Stimulated activated CD4-positive, alpha-beta T cell treated with anti-CD3 and anti-CD28 coated beads, Interleukin-4, amount 100 ng/mL, for 4 hours (primary cell): ENCODE measurements at places on chromosomes 6 and 20.

DNA sequence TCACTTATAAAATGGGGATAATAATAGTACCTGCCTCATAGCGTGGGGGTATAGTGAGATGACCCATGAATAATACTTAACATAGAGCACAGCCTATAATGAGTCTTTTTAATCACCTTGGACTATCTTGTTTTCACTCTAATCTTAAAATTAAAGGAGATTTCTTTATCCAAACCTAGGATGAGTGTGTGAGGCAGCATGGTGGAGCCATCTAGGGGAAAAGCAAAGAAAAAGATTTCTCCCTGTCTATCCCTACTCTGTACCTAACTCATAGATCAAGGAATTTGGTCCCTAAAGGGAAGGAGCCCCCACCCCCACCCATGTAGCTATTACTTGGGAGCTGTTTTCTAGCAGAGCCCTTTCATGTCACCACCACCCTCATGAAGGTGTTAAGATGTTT, 45.2 kb upstream of the PAK5 start:
- no peak for DNase-seq

DNA sequence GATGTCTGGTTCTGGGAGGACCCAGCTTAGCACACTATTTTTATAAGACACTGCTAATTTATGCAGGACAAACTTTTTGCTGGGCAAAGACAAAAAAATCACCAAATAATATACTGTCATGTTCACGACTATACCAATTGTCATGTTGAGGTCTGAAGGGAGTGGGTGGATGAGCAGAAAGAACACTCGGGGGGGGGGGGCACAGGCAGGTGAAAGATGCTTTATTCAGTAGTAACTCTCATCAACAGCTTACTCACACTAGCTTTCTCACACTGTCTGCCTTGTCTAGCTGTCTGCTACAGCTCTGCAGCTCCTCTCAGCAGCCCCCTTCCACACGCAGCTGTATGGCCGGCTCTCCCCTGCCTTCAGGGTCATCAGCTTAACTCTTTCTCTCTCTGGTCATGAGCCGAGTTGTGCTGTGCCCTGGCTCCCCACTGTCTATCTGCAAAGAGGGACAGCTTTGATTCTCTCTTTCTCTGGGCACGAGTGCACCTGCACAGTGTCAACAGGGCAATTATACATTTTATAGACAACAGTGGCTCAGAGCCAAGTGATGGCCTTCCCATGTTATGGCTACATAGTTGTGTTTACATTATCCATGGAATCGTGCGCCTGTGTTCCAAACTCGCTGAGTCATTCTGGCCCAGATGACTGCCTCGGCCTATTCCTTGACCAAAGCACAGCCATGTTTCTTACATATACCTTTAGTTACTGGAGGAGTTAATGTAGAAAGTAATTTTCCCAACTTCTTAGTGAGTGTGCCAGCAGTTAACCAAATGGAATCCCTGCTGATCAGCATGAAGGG, 187.7 kb upstream of the PRSS16 start:
- no peak for DNase-seq

- DNase-seq: no peak
These were observed 123.5 kb upstream of the SAMD5 start for GRCh38 chr6:147384737-147385710.

- no peak for DNase-seq
These were observed 55.0 kb upstream of the TGM3 start for GRCh38 chr20:2240835-2241234.

GRCh38 chr6:4435981-4436445, 300.6 kb upstream of the ECI2 start:
- no peak for DNase-seq

DNA sequence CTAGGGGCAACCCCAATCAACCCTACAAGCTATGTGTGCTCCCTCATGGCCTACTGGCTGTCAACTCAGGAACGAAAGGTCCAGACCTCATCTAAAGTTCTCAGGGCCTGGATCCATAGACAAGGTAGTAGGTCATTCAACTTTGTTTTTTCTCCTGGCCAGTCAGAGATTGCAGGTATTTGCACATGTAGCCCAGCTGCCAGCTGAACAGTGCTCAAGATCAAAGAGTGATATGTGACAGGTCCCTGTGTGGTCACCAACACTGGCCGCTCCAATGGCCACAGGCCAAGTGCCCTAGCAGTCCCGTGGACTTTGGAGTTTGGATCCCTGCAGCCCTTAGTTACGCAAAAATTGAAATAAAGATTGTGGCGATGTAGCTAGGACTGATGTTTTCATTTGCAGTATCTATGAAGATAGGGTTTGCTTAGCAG, 60.6 kb upstream of the ATXN1 start:
- no peak for DNase-seq

GRCh38 chr6:105740946-105741645, 338.2 kb upstream of the PREP start:
- no peak for DNase-seq

GRCh38 chr6:110322151-110322873, 35.8 kb downstream of the METTL24 start:
- no peak for DNase-seq

DNA sequence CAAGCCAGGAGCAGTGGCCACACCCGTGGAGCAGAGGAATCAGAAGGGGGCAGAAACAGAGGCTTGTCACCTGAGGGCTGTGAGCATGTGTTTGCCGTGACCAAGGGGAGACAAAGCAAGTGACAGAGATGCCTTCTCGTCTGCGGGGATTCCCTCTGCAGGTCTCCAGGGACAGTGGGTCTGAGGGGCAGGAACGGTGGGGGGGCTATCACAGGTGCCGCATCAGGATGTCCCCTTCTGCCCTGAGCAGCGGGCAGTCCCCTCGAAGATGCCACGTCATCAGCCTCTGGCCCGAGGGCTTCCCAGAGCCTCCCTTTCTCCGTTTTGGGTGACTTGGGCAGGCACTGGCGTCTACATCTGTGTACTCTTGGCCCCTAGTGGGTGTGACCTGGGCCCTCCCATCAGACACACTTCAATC, 338.7 kb downstream of the PREX1 start:
- DNase-seq: no peak

GRCh38 chr20:32501709-32502108, 83.4 kb downstream of the NOL4L start:
- no peak for DNase-seq

DNA sequence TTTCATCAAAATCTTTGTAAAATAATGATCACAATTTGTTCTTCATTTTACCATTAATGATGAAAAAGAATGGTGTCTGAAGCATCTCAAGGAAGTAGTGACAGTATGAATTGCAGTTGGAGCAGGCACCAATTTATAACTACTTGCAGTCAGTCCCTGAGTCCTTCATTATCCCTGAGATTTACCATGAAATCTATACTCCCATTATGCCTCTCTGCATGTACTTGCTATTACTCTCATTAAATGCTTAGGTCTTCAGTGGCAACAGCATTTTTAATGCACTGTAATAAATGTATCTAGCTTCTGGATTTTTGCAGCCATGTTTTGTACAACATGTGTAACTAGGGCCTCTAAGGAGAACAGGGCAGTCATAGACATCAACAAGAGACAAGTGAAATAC, 708.8 kb downstream of the EYS start:
- DNase-seq: no peak

DNA sequence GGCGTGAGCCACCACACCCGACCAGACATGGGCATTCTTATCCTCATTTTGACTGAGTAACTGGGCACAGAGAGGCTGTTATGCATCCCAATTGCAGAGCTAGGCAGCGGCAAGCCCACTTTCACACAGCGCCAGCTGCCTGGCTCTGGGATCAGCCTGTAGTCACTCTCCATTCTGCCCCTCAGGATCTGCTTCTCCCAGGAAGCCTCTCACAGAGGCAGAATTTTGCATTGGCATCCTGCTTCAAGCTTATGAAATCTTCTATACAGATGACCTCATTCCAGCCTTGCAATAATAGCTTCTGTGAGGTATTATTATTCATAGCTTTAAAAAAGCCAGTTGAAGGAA, 37.0 kb upstream of the IER3 start:
- no peak for DNase-seq

DNA sequence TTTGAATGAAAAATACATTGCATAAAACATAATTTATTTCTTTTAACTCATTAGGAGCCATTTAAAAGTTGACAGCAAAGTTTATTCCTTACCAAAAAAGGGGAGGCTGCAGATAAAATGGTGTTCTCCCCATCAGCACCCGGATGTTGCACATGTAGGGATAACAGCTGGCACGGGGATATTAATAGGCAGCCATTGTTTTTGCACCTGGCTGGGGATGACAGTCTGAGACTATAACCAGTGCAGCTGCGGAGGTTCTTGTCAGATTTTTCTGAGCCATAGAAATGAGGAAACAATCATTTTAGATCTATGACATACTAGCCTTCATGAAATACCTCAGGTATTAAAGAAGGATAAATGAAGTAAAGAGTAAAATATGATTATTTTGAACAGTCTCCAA, 20.1 kb upstream of the HECA start:
- DNase-seq: no peak

DNA sequence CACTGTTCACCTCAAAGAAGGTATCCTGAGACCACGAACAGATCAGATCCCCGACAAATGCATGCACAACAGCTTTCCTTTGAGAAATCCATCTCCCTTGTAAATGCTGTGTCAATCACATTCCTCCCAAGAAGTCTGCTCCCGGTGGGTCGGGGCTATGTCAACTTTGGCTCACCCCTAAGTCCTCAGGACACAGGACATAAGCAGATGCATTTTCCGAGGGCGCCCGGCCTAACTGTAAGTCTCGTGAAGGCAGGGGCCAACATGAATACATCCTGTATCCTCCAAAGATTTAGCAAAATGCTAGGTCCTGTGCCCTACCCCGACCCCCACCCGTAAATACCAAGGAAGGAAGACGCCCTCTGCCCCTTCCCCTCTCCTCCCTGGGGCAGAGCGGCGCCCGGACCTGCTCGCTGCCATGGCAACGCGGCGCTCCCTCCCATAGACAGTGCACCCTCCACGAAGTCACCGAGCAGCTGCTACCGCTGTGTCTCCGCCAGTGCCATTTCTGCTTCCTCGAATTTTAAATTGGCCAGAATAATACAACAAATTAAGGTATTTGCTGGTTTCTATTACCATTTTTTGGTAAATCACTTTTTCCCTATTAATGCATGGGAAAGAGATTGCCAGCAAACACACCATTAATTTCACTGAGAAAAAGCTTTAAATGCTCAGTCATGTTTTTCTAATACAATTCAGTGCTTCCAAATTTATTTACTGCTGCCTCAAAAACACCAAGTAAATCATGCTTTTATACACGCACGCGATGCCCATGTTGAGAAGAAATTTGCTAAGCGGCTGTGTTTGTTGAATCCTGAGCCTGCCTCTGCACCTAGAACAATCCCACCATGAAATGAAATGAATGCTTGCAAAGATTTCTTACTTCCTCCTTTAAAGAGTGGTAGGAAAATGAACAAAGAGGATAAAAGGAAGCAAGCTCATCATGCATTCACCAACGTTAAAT, 100.6 kb downstream of the PCSK2 start:
- no peak for DNase-seq

DNA sequence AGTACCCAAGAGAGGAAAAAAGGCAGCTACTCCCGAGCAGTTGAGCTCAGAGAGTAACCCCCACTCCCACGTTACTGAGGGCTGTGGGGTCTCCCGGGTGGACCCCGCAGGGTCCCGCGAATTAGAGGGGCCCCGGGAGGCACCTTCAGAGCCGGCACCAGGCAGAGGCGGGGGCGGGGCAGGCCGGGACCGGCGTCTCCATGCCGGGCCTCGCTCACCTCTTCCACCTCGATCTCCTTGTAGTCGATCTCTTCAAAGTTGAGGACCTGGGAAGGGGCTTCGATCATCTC, 381 bp downstream of the MAP3K7 start:
- DNase-seq: no peak
